ENCODE measurements at places on chromosomes 2 and 18.

DNA sequence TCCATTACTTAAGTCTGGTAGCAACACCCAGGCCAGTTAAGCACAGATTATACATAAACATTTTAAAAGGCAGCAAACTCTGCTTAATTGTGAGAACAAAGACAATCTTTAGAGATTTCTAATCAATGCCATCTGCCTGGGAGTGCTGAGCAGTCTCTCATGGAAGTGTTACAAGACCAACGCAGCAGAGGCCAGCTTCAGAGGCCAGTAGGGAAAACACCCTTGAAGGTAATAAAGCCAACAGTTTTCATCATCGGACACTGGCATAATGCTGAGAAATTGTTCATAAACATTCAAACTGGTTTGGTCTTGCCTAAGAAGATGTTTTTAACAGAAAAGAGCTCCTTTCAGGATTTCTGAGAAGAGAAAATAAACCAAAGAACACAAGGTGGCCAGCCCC lies 35.0 kb downstream of the EPB41L3 start:
- peaks cover 14% of the 10 kb centered on the region for H3K27me3 ChIP-seq
- peaks cover 71% of the 10 kb centered on the region for H3K4me1 ChIP-seq
- no peaks in the 10 kb centered on the region for H3K36me3 ChIP-seq
- no peak for DNase-seq
- H3K27ac ChIP-seq = peak overlapping the region; percentile 16

GRCh38 chr2:184316921-184317320 lies 281.4 kb upstream of the ZNF804A start:
- H3K27ac ChIP-seq = no peak overlapping the region
- peaks cover 3% of the 10 kb centered on the region for H3K4me1 ChIP-seq

DNA sequence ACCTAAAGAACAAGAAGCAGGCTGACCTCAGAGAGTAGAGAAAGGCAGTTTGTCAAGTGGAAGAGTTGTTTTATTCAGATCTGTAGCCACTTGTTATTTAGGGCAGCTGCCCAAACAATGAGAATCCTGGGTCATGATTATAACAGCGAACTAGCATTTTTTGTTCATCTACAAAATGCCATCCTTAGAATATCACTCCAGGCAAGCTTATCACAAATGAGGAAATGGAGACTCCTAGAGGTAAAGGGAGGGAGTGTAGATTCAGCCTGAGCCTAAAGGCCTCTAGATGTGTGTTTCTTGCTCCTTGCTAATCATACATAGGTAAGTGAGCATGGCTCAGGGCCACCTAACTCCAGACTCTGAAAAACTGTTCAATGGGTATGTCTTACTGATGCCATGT lies 126.1 kb downstream of the HNMT start:
- no peak for DNase-seq
- H3K27ac ChIP-seq = no peak overlapping the region
- peaks cover 7% of the 10 kb centered on the region for H3K4me1 ChIP-seq
- no peak overlapping the region for H3K4me3 ChIP-seq
- no peaks in the 10 kb centered on the region for H3K27me3 ChIP-seq
- H3K36me3 ChIP-seq = no peaks in the 10 kb centered on the region

- no peaks in the 10 kb centered on the region for H3K36me3 ChIP-seq
- no peak overlapping the region for H3K4me3 ChIP-seq
- no peak for DNase-seq
- H3K27ac ChIP-seq = no peak overlapping the region
These were observed 48.0 kb upstream of the ID2 start for GRCh38 chr2:8633735-8634313.

GRCh38 chr2:137826373-137827372 lies 137.6 kb upstream of the HNMT start:
- no peak overlapping the region for H3K4me3 ChIP-seq
- peaks cover 5% of the 10 kb centered on the region for H3K4me1 ChIP-seq
- H3K27me3 ChIP-seq = no peaks in the 10 kb centered on the region
- no peak for DNase-seq

DNA sequence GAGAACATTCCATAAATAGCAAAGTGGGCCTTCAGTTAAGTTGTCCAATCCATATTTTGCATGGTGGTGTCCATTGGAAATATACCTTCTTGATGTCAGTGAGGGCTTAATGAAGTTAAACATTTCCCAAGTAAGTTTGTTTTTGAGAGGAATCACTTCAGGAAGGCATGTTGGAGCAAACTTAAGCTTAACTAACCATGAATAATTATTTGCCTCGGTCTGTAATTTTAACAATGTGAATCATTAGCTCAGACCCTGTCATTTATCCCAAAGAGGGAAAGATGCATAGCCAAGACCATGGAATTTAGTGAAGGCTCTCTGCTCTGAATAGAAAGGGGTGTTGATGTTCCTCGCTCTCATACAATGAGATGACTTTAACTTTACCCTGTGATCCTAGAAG lies 47.4 kb downstream of the SPATS2L start:
- H3K27me3 ChIP-seq = no peaks in the 10 kb centered on the region
- no peak overlapping the region for H3K4me3 ChIP-seq
- peaks cover 32% of the 10 kb centered on the region for H3K4me1 ChIP-seq
- no peak for DNase-seq

GRCh38 chr2:231161877-231162329 lies 36.5 kb upstream of the ARMC9 start:
- H3K4me1 ChIP-seq = no peaks in the 10 kb centered on the region
- no peak overlapping the region for H3K4me3 ChIP-seq
- H3K27ac ChIP-seq = no peak overlapping the region
- no peak for DNase-seq

DNA sequence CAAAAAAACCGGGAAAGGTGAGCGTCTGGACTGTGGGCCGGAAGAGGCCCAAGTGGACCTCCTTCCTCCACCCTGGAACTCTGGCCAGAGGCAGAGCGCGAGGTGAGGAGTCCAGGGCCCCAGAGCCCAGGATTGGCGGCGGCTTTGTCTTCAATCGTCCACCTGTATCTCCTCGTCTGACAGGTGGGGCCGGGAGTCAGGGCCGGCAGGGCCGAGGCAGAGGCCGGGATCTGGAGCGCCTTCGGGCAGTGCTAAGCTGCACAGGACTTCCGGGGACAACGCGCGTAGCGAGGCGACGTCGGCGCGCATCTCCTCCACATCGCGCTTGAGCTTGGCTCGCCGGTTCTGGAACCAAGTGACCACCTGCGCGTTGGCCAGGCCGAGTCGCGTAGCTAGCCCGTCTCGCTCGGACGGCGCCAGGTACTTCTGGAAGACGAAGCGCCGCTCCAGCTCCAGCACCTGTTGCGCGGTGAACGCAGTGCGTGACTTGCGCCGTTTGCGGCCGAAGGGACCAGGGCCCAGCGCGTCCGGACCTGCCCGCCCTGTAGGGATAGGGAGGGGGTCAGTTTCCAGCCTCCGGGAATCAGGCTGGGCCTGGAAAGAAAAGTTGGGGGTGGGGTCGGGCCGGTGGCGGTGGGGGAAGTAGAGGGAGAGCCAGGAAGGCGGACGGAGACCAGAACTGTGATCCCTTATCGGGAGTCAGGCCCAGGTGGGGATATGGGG lies 1.5 kb downstream of the LBX2 start:
- peaks cover 8% of the 10 kb centered on the region for H3K36me3 ChIP-seq
- H3K27ac ChIP-seq = no peak overlapping the region
- peaks cover 24% of the 10 kb centered on the region for H3K27me3 ChIP-seq
- DNase-seq = peak; percentile 32

DNA sequence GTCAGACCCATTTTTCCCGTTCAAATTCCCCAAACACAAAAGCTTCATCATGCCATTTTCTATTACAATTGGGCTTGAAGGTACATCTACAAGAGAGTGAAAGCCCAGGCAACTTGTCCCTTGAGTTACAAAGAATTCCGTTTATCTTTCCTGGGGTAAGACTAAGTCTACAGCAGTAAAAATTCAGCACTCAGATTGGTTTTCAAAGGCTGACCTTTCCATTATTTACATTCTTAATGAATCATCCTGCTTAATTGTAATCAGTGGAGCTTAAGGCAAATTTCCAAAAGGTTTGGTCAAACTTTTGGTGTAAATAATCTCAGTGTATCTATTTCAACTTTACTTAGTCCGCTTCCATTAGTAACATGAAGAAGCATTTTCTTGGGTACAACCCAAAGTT lies 33.4 kb upstream of the ST3GAL5 start:
- no peaks in the 10 kb centered on the region for H3K36me3 ChIP-seq
- H3K27me3 ChIP-seq = no peaks in the 10 kb centered on the region
- no peak for DNase-seq
- no peak overlapping the region for H3K27ac ChIP-seq

- DNase-seq = no peak
- H3K4me1 ChIP-seq = peaks cover 2% of the 10 kb centered on the region
- H3K27ac ChIP-seq = peak overlapping the region; percentile 64
These were observed 29.4 kb upstream of the NCOA1 start for GRCh38 chr2:24461685-24462084.

- peak overlapping the region; percentile 45 for H3K27ac ChIP-seq
- no peak for DNase-seq
- no peak overlapping the region for H3K4me3 ChIP-seq
- no peaks in the 10 kb centered on the region for H3K36me3 ChIP-seq
These were observed 86.8 kb downstream of the FMNL2 start for GRCh38 chr2:152421521-152422370.

DNA sequence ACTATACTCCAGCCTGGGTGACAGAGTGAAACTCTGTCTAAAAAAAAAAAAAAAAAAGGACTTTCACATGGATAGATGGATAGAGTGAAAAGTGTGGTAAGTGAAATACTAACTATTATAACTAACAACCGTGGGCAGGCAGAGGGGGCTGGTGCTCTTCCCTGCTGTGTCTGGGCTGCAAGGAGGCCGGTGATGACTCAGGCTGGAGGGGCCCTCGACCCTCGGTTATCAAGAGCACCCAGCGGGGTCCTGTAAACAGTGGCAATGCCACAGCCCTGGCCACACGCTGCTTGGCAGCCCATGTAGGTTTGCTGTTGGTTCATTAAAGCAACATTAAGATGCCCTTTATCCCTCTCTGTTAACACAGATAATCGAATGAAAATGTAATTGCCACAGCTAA lies 184.8 kb upstream of the RAB12 start:
- no peak for DNase-seq
- H3K4me3 ChIP-seq = no peak overlapping the region
- H3K27ac ChIP-seq = no peak overlapping the region

- peaks cover 34% of the 10 kb centered on the region for H3K4me1 ChIP-seq
- peaks cover 6% of the 10 kb centered on the region for H3K27me3 ChIP-seq
- no peak overlapping the region for H3K4me3 ChIP-seq
- H3K27ac ChIP-seq = peak overlapping the region; percentile 93
These were observed 122.3 kb downstream of the MRO start for GRCh38 chr18:50697509-50697908.

- no peaks in the 10 kb centered on the region for H3K36me3 ChIP-seq
- DNase-seq = no peak
- no peaks in the 10 kb centered on the region for H3K27me3 ChIP-seq
- no peaks in the 10 kb centered on the region for H3K4me1 ChIP-seq
- H3K4me3 ChIP-seq = no peak overlapping the region
- no peak overlapping the region for H3K27ac ChIP-seq
These were observed 2.5 kb upstream of the DHRS9 start for GRCh38 chr2:169066897-169067296.

DNA sequence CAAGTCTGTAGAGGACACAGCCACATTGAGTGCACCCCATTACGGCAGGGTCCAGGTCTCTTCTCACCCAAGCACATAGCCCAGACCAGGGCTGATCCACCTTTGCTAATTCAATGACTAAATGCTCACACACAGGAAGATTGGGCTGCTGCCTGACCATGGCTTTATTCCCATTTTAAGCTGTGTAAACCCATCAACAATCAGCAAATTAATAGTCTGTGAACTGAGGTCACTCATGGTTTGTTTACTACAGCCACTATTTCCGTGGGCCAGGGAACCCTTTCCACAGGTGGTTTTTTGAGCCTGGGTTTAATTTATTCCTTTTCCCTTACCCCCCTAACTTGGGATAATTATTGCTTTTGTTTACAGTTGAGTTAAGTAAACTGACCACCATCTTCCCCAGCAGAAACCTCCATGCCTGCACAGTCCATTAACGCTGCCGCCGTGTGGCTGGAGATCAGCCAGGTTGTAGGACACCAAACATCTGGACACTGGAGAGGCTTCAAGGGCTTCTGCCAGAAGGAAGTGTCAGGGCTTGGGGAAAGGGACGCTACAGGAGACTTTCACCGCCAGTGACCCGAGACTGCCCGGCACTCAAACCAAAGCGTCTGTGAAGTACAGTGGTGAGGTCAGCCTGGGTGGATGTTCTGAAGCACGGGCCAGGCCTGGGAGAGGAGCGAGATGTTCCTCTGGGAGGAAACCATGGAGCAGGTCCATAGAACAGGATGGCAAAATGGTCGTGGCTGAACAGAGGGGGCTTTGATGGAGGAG lies 282.9 kb downstream of the DYSF start:
- no peak overlapping the region for H3K27ac ChIP-seq
- H3K4me1 ChIP-seq = no peaks in the 10 kb centered on the region
- peaks cover 8% of the 10 kb centered on the region for H3K27me3 ChIP-seq
- no peak for DNase-seq
- peaks cover 7% of the 10 kb centered on the region for H3K36me3 ChIP-seq

DNA sequence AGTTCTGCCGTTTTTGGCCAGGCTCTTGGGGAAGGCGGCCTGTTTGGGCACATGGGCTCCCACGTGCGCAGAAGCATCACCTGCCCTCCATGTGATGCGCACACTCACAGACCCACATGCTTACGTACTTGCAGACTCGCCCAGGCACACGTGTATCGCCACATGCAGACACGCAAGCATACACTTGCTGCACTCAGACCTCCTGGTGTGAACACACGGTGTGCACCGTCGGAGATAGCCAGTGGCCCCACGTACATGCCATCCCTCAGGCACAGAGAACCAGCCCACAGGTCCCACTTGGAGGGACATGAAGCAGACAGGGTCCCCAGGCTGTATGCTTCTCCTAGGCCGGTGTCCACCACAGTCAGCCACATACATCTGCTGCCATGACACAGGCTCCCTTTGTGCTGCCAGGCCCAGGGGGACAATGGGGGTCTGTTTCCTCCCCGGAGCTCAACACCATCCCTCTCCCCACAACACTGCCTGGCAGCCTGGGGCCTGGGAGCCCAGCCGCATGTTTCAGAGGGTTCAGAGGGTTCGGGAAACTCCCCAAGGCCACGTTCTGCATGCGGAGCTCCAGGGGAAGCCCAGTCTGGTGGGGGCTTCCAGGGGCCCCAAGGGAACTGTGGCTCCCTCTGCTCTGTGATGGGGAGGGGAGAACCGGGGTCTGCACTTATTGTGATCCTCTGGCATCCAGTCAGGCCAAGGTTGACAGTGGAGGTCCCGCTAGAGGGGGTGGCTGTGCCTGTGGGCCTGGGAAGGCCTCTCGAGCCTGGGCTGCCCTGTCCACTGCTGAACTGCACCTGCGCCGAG lies 208.1 kb upstream of the HAAO start:
- H3K27ac ChIP-seq = no peak overlapping the region
- DNase-seq = no peak
- no peaks in the 10 kb centered on the region for H3K36me3 ChIP-seq
- H3K4me1 ChIP-seq = no peaks in the 10 kb centered on the region
- no peaks in the 10 kb centered on the region for H3K27me3 ChIP-seq

DNA sequence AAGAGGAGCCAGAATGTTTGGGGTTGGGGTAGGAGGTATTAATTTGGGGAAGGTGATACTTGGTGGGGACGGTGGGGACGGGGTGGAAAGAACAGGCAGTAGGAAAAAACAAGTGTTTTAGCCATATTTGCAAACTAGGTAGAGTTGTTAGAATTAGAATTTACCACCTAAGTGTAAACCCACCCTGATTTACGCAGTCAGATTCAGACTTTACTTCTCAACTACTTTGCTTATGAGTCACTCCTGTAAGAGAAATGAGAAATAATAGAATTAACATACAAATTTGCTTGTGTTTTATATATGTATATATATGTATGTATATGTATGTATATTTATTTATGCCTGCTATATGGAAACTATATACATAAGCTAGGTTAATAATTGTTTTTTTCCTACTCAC lies 1168.2 kb upstream of the ZEB2 start:
- DNase-seq = no peak
- no peaks in the 10 kb centered on the region for H3K36me3 ChIP-seq
- no peak overlapping the region for H3K4me3 ChIP-seq
- H3K27me3 ChIP-seq = no peaks in the 10 kb centered on the region
- H3K4me1 ChIP-seq = no peaks in the 10 kb centered on the region

All from glutamatergic neuron (in vitro differentiated cells).